ENCODE measurements at places on chromosomes 7 and 10.

DNA sequence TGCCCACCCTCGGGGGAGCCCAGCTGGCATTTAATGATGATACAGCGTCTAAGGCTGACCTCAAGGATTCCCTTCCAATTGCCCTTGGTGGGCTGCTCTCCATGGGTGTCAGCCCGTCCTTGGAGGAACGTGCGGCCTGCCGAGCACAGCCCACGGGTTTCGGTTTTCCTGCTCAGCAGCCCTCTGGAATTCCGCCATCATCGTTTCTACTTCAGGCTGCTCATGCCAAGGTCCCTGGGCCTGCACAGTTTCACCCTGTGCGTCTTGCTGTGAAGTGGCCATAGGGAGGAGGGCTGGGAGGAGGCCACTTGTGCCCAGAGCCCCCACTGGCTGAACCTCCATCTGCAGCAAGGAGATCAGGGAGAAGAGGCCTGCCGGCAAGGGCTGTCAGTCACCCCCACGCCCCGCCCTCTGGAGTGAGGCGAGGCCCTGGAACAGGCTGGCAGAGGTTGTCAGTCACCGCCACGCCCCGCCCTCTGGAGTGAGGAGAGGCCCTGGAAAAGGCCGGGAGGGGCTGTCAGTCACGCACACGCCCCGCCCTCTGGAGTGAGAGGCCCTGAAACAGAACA, 82.8 kb downstream of the CHST15 start:
- DNase-seq: no peak

DNA sequence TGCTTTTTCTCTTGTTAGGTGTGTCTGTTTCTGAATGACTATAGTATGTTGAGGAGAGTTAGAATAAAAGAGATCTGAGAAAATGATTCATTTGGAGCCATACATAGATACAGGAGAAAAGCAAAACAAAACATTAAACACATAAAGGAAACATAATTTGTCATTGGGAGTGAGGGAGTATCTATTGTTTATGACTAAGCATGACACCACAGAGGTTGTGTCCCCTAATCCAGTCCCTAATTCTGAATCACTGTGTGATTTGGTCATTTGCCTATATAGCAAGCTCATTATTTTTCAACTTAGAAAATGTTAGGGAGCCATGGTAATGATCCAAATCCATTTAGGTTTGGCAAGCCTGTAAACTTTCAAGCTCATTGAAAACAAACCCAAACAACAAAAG, 132.3 kb upstream of the BMPER start:
- DNase-seq: no peak

GRCh38 chr7:102874166-102874829, 38.5 kb upstream of the LRRC17 start:
- peak; percentile 13 for DNase-seq

- no peak for DNase-seq
Observed at GRCh38 chr10:117140525-117140902, 2.4 kb upstream of the VAX1 start.

GRCh38 chr7:156503196-156503595, 137.4 kb upstream of the RNF32 start:
- DNase-seq: no peak

DNA sequence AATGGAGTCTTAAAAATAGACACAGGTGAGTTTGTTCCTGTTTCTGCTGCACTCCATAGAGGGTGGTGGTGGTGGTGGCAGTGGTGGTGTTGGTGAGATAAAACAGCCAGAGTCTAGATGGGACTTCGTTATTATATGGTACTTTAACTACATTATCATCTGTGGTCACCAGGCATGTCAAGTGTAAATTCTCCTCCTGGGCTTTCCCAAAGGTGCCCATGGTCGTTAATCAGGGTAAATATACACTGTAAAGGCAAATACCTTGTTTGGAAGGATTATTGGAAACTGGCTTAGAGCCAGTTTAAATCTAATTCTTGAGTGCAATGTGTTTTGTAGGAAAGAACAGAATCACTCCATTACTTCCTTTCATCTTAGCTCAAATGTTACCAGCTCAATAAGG, 21.5 kb upstream of the COMMD3 start:
- no peak for DNase-seq

GRCh38 chr7:1645476-1645875, 24.6 kb upstream of the ELFN1 start:
- no peak for DNase-seq

DNA sequence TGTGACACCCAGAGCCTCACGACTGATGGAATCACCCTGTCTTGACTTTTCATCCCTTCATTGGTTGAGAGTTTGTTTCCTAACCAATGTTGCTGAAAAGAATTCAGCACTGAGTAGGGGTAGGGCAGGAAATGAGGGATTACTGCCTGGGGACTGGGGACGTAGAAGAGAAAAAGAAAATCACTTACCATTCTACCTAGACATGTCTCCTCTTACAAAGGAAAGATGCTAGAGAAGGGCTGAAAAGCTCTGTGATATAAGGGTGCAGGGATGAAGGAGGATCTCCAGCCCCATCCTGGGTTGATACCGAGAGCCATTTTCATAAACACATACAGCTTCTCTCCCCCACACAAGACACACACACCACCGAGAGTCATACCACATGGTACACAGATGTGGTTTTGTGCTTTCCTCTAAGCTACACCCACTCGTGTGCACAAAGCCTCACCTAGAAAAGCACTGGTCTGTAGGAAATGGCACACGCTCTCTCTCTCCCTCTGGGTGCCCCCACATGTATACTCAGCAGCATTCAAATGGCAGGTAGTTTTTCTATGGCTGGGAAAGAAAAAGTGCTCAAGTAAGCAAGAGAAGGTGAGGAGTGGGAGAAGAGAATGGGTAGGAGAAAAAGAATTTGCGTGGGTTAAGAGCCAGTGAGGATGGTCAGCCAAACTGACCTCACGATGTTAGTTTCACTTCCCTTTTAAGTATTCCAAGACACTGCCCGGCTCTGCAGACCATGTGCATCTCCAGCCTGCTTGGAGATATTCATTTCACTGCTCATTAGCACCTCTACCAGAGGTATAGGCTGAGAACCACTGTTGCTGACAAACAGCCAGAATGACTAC, 85.8 kb downstream of the CALD1 start:
- DNase-seq: no peak

GRCh38 chr7:12398186-12398585, 5.5 kb downstream of the VWDE start:
- DNase-seq: no peak
